ENCODE measurements at places on chromosomes 5 and 9.

DNA sequence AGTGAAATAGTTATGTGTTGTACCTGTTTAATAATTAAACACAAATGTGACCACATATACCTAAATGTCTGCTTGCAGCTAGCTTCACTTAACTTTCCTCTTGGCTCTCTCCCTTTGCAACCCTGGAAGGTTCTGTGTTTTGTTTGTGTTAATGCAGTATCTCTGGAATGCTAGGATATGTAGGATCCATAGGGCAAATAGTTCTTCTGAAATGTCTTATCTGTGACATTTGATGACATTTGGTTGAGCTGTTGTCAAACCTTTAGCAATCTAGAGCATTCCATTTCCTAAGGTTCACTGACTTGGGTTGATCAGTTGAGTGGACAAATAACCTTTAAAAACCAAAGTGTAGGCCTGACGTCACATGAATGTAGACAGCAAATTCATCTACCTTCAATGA, 21.8 kb downstream of the CTNNA1 start:
- DNase-seq: no peak

GRCh38 chr9:16904655-16905054, 34.2 kb upstream of the BNC2 start:
- DNase-seq: no peak

GRCh38 chr5:143054480-143054941, 284.3 kb downstream of the ARHGAP26 start:
- DNase-seq: no peak

- no peak for DNase-seq
Measured at GRCh38 chr5:122846051-122846550, 688 bp downstream of the SNX24 start.

DNA sequence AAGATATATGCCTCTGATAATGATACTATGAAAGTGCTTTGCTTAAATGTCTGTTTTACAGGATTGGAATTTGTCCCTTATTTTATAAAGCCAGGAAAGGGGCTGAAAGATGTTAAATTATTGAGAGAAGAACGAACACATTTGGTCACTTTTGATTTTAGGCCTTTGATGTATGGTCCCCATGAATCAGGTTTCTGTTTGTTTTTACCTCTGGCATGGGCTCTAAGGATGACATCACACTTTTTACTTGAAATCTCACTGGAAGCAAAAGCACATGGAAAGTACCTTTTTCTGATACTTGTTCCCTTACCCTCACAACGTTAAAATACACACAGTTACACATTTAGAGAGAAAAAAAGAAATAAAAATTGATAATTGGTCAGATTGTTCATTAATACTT, 6.9 kb downstream of the OTULIN start:
- no peak for DNase-seq

- no peak for DNase-seq
Measured at GRCh38 chr9:119451426-119451825, 82.2 kb upstream of the BRINP1 start.

GRCh38 chr5:74026310-74026709, 400.3 kb downstream of the ARHGEF28 start:
- DNase-seq: no peak

DNA sequence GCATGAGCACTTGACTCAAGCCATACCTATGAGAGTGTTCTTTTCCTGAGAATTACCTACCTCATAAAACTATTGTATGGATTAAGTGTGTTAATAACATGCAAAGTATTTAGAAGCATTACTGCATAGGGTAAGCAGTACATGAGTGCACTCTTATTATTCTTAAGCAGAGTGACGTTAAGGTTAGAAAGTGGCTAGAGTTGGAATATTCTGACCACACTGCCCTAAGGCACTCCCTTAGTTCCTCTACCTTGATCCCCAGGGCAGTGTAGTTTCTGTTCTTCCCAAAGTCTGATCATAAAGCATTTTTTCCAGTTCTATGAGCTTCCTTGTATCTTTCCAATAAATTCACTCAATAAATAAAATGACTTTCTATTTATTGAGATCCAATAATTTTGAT, 189.2 kb downstream of the PCSK1 start:
- no peak for DNase-seq

DNA sequence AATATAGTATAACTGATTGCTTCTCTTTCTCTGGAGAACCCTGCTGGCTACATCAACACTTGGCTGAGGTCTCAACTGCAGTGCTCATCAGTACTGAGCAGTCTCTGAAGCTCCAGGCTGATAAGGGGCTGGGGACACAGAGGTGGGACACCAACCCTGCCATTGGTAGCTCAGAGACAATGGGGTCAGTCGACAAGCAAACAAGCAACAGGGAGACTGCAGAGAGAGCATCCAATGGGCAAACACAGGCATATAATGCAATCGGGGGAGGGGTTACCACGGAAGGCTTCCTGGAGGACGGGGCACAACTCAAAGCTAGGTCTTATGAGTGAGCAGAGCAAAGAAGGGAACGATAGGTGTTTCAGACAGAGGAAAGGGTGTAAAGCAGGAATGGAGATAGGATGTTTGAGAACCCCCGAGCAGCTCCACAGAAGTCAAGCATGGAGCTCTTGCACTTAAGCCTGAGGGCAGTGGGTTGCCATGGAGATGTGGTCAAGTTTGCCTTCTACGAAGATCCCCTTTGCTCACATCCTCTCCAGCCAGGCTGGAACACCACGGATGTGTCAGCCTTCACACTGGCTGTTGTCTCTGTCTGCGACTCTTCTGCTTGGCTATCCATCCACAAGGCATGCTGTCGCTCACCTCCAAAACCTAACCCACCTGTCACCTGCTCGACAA, 21.5 kb upstream of the AKNA start:
- DNase-seq: no peak

GRCh38 chr5:75551471-75551870, 39.8 kb downstream of the POLK start:
- no peak for DNase-seq

DNA sequence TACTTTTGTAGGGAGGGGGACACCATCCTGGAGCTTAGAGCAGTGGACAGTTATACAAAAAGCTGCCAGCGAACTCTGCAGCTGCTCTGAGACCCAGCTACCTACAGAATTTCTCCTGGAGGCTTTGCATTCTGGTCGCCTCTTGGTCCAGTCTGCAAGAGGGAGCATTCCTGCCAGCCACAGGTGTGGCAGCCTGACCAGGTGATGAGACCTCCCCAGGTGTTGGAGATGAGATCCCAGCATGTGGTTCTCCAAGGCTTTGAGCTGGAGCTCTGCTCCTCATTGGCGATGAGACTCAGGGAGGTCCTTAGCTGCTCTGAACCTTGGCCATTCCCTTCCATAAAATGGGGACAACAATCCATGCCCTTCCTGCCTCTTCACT, 69.3 kb downstream of the RGS3 start:
- DNase-seq: no peak

- DNase-seq: no peak
Measured at GRCh38 chr9:131062969-131063368, 33.4 kb upstream of the AIF1L start.

- DNase-seq: no peak
Measured at GRCh38 chr5:77086368-77086688, 757 bp downstream of the ZBED3 start.

- DNase-seq: no peak
Measured at GRCh38 chr5:15487228-15487627, 12.8 kb upstream of the FBXL7 start.

GRCh38 chr5:82657033-82657699, 379.0 kb upstream of the RPS23 start:
- no peak for DNase-seq

DNA sequence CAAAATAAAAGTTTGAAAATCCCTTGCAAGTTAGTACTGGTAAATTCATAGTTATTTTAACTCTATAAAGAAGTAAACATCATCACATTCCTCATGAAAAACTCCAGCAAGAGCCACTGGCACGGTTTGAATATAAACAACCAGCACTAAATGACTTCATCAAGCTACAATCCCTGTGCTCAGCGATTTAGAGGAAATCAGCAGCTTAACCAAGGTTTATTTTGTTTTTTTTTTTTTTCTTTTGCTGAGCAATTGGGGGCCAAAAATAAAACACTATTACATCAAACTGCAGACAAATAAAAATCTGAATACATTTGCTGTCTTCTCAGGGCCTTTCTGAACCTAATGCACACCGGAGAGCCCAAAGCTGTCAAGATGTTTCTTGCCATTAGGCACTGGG, 106.2 kb upstream of the SLC24A2 start:
- no peak for DNase-seq

DNA sequence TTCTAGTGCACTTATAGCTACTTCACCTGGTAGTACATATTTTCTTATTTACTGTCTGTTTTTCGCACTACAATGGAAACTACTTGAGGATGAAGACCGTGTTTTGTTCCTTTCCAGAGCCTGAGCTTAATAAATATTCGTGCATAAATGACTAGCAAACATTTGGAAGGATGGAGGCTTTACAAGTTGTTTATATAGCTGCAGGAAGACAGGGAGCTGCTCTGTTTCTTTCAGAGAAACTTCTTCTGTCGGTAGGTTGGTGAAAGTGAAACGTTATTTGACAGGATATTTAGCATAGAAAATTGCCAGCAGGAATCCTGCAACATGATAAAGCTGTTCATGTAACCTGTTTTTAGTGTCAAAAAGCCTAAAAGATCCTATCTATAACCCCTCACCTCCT, 210.6 kb downstream of the PCSK5 start:
- no peak for DNase-seq

DNA sequence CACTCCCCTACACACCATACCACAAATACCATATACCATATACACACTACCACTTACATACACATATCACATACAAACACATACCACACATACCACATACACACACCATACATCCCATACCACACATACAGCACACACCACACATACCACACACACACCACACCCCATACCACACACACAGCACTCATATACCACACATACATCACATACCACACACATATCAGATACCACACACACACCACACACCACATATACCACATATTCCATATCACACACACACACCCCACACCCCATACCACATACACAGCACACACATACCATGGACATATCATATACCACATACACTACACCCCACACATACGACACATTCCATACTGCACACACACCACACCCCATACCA, 276.6 kb downstream of the GADD45G start:
- DNase-seq: no peak

DNA sequence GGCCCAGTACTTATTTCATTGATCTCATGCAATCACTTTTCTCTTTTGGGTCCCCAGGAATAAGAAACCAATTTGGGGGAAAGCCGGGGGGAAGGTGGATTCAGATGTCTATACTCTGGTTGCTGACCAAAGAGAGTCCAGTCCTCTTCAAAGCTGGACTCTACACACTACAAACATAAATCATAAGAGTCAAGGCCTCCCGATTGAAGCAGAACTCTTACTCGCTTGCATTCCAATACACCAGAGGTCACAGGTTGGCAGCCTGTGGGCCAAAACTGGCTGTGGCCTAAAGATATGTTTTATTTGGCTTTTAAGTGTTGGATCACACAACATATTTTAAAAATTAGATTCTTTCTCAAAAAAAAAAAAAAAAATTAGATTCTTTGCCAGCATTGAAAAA, 311.4 kb upstream of the MSX2 start:
- no peak for DNase-seq

DNA sequence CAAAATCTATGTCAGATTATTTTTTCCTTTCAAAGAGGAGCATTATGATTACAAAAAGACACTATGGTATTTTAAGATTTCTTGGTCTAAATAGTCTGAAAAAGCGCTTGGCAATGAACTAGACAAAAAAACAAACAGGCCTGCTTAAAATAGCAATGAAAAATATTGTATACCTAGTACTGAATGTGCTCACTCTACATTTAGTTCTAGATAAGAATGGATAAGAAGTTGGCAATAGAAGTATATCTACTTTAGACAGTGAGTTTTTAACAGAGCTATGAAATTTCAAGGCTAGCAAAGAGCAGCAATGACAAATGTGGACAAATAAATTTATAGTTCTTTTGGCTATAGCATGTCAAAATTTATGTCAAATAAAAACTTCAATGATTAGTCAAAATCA, 26.2 kb downstream of the GIN1 start:
- no peak for DNase-seq

DNA sequence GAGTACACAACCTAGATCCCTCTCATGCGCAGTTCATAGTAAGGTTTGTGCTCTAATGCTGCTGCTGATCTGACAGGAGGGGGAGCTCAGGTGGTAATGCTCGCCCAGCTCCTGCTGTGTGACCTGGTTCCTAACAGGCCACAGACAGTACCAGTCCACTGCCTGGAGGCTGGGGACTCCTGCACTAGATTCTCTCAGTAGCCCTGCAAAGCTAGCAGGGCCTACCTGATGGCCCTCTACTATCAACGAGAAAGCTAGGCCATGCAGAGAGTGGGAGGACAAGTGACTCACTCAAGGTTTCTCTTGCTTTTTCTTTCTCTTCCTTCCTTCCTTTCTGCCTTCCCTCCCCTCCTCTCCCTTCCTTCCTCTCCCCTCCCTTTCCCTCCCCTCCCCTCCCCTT, 55.1 kb upstream of the TEX48 start:
- no peak for DNase-seq

DNA sequence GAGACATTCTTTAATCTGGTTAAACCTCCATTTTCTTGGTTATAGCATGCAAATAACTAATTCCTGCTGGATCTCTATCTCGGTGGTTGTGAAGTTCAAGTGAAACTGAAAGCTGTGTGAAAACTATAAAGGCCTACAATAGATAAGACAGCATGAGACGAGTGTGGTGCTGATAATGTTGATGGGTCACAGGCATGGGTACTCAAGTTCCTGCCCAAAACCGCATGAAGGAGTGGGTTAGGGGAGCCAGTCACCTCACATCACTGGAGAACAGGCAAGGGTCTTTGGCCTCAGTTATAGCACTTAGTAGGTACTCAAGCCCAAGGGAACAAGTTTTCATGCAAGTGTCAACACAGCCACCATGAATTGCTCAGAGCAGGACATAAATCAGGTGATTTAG, 16.7 kb downstream of the HMHB1 start:
- DNase-seq: no peak

GRCh38 chr5:181265092-181265671, 4.2 kb upstream of the TRIM52 start:
- no peak for DNase-seq

DNA sequence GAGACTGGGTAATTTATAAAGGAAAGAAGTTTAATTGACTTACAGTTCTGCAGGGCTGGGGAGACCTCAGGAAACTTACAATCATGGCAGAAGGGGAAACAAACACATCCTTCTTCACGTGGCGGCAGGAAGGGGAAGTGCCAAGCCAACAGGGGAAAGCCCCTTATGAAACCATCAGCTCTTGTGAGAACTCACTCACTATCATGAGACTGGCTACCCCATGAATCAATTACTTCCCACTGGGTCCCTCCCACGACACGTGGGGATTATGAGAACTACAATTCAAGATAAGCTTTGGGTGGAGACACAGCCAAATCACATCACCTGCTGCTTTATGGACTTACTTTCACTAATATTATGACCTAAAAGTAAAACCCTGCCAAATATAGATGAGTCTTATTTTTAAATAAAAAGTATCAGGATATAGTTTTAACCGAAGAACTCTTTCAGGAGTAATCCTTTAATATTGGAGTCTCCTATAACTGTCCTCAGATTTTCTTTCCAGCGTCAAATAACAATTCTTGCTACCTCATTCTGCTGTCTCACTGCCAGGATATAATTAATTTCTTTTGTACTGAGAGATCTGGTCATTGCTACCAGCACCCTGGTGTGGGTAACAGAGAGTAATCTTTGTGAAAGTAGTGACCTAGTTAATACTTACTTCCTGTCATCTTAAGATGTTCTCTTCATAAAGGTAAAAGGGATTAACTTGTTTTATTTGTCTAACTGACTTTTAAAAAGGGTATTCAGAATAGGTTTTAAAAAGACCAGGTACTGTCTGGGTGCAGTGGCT, 68.6 kb downstream of the NLN start:
- DNase-seq: no peak

Data from stimulated activated CD4-positive, alpha-beta T cell treated with anti-CD3 and anti-CD28 coated beads, Interleukin-15, amount 100 ng/mL, for 1 hour (primary cell).